ENCODE measurements at places on chromosomes 5 and 9. TPM values are rescaled to one million over a fixed set of nuclear protein-coding genes. Genes with fewer than 3 reads are reported as not detected.

GRCh38 chr5:119537704-119538103 lies 85.4 kb downstream of the HSD17B4 start:
- peak; percentile 40 for DNase-seq

DNA sequence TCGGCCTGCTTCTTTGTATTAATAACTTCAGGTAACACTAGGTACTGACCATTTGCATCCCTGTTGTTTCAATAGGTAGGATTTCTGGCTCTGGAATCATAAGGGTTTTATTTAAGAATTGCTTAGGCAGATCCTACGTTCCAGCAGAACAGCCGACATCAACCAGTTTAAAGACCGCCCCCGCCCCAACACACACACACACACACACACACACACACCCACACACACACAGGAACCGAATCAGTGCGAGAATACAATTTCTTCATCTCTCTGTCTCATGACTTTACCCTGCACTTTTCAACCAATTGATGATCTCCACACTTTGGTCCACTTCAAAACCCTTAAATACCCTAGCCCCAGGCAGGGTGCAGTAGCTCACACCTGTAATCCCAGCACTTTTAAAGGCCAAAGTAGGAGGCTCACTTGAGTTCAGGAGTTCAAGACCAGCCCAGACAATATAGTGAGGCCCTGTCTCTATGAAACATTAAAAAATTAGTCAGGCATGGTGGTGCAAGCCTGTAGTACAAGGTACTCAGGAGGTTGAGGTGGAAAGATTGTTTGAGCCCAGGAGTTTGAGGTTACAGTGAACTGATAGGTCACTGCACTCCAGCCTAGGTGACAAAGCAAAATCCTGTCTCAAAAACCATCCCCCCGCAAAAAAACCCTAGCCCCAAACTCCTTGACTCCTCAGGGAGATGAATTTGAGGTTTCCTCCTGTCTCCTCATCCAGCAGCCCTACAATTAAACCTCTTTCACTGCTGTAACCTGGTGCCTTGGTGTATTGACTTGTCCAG lies 2.7 kb upstream of the MTMR12 start:
- DNase-seq, result no peak

DNA sequence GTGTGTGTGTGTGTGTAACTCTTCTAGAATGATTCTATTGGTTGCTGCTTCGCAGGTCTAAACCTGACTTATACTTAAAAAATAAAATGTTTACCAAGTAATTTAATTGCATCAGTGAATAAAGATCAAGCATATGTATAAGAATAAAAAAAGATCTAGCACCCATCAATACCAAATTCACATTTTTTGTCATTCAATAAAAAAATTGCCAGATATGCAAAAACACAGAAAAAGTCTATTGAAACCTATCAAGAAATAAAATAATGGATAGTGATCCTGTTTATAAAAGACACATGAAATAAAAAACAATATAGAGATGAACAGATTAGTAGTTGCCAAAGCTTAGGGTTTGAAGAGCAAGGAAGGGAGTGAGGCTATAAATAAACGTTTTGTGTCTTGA lies 2095.0 kb upstream of the ACO1 start:
- DNase-seq, result no peak

DNA sequence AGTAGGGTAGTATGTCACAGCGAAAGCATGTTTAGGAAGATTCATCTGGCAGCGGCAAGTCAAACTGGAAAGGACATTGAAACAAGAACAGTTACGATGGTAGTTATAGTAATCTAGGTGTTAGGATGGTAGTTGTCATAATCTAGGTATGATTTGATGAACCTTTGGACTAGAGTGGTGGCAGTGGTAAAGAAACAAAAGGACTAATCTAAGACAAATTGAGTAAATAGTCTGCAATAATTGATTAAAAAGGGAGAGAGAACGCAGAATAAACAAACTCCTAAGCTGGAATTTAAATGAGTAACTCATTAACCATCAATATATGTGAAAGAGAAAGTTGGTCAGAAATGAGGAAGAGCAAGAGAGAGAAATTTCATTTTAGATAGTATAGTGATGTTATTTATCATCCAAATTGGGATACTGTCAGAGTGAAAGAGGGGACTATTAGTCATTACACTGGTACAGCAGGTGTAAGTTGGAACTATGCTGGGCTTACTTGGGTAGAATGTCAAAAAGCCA lies 56.8 kb downstream of the MTREX start:
- DNase-seq, result no peak

The FASTKD3 gene
- total RNA-seq, result 13.3 TPM

DNA sequence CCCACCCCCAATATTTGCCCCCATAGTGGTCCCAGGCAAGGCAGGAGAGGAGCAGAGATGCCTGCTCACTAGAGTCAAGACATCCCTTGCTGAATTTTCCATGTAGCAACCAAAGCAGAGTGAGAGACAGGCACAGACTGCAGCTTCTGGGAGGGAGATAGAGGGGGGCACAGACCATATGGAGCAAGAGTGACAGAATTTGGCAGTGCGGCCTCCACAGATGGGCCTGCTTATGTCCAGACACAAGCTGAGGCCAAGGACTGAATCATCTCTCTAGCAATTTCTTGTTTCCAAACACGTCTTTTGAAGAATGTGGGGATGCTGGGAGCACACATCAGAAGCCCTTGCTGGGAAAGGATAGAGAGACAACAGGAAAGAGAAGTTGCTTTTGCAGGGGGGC lies 53.0 kb upstream of the ALDH1B1 start:
- no peak for DNase-seq

GRCh38 chr5:134902071-134902801 lies 2.7 kb upstream of the PCBD2 start:
- no peak for DNase-seq

GRCh38 chr5:115639377-115639776 lies 13.5 kb upstream of the TMED7 start:
- DNase-seq, result no peak

- no peak for DNase-seq
These were observed 144.3 kb upstream of the MTAP start for GRCh38 chr9:21657966-21658667.

GRCh38 chr5:137957948-137958347 lies 68.7 kb downstream of the PKD2L2 start:
- peak; percentile 57 for DNase-seq

DNA sequence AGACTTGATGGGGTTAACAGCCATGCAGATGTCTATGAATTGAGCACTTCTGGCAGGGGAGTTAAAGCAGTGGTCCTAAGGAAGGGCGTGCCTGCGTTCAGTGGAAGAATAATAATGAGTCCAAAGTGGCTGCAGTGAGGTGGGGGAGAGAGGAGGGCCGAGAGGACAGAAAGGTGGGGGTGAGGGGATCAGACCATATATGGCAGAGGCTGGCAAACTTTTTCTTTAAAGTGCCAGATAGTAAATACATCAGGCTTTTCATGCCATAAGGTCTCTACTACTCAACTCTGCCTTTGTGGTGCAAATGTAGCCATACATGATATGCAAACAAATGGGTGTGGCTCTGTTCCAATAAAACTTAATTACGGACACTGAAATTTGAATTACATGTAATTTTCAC lies 77.1 kb downstream of the STRBP start:
- no peak for DNase-seq

DNA sequence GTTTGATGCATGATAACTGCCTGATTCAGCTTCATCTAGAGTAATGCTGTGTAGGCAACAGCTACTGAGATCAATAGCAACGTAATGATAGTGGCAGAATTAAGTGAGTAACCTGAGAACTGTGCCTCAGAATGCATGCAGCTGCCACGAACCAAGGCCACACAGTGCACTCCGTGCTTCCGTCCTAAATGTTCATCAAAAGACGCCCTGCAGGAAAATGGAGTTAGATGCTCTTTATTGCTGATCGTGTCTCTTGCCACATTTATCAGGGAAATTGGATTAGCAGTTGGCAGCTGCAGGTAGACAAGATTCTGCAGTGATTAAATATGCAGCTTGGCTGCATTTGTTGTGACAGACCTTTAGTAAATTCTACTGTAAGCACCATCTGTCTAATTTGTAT lies 107.7 kb upstream of the TLX3 start:
- no peak for DNase-seq

- no peak for DNase-seq
These were observed 90.1 kb downstream of the ADAMTS6 start for GRCh38 chr5:65391591-65391990.

DNA sequence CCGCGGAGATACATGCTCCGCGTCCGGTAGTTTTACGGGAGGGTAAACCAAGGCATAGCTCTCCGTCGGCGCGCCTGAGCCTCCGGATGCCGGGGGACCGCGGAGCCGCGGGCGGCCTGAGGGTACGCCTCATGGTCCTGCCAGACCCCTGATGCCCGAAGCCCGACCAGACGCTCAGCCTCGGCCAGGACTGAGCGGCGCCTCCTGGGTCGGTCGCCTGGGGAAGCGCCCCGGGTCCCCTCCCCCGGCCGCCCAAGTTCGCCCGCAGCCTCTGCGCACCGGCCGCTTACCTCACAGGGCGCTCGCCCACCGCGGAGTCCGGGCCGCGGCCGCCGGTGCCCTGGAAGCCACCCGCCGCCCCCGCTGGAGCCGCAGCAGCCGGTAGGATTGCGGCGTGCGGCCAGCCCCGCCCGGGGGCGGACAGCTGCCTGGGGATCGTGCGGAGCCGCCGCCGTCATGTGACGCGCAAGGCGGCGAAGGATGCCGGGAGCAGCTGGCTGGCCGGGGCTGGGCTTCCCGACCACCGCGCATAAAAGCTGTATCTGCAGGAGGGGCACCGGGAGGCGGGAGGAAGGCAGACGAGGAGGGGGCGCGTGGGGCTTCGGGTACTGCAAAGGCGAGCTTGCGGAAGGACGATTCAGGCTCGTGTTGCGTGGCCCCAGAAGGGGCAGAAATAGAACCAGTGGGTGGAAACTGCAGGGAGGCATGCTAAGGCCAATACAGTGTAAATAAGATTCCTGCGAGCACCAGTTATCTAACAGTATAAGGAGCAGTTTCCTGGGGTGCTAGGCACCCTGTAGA lies at the start of gene FBXO10:
FBXO10 (minus strand) TSS at position 460 of the 801 bp plus-strand sequence. CDS start 34,612 bp downstream, outside the sequence.
- no peak for DNase-seq

The C5orf58 gene
- total RNA-seq, result not detected

DNA sequence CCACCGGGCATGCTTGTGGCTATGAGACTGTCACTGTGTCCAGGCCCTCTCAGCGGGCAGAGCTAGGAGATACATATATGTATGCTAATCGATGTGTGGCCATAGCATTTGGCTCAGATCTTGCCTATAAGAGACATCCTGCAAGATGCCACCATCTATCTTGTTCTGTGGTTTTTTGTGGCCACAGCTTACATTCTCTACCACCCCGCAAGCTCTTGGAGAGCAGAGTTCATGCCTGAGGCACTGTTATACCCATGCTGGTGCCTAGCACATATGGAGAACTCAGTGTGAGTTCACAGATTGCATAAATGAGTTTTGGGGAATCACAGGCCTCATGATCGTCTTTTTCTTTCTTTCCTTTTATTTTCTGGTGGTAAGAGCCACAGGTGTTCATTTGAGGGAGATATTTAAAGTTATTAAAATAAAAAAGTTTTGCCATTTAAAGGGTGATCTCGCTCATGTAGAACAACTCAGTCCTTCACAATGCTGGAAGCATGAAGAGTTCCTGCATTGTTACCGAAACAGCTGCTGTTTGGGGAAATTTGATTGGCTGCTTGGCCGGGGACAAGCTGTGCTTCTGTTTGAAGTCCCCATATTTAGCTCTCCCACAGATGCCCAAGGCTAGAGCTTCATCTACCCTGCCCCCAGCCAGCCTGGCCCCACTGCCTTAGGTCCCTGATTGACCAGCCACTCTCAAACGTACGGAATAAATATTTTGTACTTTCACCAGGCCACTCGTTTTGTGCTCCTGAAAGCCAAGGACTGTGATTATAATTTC lies 169.2 kb upstream of the MAP1B start:
- no peak for DNase-seq

The SPAAR gene
- 7.5 TPM for total RNA-seq

DNA sequence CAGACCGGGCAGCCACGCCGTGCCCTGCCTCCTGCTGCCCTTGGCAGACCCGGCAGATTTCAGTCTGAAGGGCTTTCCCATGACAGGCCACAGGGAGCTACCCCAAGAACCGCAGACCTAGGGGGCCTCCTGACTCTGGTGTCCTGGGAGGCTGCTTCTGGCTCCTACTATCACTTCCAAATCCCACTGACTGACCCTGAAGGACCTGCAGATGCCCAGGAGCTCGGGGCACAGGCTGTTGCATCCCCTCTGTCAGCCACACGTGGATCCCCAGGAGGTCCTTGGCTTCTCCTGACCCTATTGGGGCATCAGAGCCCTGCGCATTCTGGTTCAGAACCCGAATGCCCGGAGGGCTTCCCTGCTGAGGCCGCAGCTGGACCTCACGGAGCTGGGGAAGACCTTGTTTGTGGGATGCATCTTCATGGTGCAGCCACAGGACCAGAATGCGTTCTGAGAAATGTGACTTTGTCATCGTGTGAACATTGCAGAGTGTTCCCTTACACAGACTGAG lies 81.3 kb upstream of the IRX4 start:
- DNase-seq, result no peak

GRCh38 chr9:4741365-4742089 lies 525 bp upstream of the AK3 start:
- DNase-seq, result no peak

The DAB2 gene
- total RNA-seq, result 100 TPM

DNA sequence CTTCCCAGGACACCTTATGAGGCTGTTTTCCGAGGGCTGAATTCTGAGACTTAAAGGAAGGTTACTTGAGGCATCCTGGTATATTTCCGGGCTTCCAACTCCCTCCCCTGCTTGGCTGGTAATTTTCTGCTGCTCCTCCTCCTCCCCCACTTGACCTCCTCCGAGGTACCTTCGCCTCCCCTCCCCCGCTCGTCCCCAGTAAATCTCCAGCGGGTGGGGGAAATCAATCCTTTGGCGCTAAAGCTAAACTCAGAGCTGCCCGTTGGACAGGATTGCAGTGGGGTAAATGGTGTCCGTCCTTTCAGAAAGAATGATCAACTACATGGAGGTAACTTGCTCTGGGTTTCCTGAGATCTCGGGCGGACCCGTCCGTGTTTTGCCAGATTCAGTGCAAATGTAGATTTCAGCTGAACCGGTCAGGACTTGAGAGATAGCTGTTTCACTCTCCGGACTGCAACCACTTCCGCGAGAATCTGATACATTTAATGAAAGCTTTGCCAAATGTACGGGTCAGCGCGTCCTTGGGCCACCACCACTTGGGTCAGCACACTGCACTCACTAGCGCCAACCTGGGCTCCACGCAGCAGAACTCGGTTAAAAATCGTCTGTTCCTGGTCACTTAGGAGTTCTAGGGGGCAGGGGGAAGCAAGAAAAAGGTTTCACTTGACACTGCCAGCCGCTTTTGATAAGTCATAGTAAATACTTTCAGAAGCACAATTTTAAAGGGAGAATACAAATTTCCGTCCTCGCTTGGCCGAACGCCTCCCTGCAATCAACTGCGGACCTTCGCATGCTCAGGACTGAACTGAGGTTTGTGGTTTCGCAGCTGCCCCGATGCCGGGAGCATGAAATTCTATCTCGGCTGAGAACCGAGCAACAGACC lies 4.6 kb upstream of the ISL1 start:
- DNase-seq, result no peak

Measured in pulmonary artery endothelial cell (primary cell).